IPS DF 6.9 (cell line): ENCODE measurements at places on chromosomes 12 and 14.
A peak's percentile ranks its signal among the peaks of the same experiment; 100 is the strongest.

DNA sequence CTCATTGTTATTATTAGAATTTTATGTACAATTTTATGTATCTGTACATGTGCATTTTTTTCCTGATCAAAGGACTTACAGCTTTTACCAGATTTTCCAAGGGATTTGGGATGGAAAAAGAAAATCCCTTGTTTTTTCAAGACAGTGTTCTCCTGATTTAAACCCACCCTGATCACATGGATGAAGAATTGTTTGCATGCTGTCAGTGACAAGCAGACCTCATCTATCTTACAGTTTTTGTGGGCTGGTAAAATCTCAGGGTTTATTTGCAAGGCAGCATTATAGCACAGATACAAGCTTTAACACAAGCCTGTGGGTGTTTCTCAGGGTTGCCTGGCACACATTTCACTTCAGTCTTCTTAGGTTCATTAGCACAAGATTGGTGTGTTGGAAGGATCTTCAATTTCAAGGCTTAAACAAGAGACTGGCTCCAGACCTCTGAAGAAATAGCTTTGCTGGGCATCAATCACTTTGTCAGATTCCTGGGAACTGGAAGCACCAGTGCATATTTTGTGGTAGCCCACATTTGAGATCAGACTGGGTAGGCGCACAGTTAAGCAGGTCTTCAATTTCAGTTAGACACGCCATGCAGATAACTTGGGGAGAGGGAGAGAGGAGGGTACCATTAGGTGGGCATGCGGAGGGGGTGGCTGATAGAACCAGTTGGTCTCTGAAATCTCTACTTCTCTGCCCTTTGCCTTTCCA lies 118.0 kb downstream of the TBX5 start:
- no peak for DNase-seq

- no peak for DNase-seq
These were observed at the start of gene DNAAF2 for GRCh38 chr14:49634547-49635334. Gene DNAAF2, minus strand, starts transcription at chr14:49635244. Its CDS starts 95 bp downstream, at chr14:49635149.

DNA sequence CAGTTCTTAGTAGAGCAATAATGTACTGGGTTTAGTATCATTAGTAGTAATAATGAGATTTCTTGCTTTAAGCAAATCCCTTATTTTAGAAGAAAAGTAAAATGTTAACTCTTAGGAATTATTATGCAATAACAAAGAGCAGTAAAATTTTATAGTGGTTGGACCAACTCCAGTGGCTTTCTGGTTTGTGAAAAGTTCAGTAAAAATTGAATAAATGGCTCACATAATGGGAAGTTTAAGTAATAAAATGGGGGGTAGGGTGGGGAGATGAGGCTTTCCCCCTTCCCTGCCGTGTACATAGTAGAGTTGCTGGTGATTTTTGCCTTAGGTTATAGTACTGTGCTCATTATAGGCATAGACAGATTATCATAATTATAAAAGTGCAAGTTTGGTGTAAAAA lies 250.5 kb upstream of the ATP2B1 start:
- DNase-seq = no peak

GRCh38 chr12:107468182-107468581 lies 217.4 kb upstream of the PWP1 start:
- DNase-seq = no peak

DNA sequence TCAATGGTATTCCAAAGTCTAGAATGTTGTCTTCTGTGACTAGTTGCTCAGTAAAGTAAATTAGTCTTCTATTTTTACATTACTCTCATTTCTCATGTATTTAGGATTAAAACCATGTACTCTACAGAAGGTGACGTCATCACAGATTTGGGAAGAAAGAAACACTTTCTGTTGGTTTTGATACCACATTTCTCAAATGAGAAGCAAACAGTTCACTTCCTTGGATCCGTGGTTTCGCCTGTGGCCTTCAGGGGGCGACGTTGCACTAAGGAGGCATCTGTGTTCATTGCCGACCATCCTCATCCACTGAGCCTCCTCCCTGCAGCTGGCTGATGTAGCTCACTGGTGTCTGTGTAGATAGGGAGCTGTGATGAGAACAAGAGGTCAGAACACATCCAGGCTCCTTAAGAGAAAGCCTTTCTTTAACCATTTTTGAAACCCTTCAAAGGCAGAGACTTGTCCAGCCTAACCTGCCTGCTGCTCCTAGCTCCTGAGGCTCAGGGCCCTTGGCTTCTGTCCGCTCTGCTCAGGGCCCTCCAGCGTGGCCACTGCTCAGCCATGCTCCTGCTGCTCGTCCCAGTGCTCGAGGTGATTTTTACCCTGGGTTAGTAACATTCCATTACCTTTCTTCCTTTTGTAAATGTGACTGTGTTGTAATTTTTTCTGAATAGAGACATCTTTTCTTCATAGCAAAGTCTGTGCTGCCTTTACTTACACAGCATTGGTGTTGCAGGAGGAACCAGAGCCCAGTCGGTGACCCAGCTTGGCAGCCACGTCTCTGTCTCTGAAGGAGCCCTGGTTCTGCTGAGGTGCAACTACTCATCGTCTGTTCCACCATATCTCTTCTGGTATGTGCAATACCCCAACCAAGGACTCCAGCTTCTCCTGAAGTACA lies 220.6 kb upstream of the OR4E1 start:
- no peak for DNase-seq

GRCh38 chr14:93686268-93686667 lies 102.0 kb downstream of the PRIMA1 start:
- no peak for DNase-seq

GRCh38 chr14:73426877-73427276 lies 31.5 kb downstream of the NUMB start:
- no peak for DNase-seq

- DNase-seq = no peak
These were observed 395.0 kb downstream of the ZFP36L1 start for GRCh38 chr14:68397822-68398221.

GRCh38 chr12:11534064-11534463 lies 115.4 kb upstream of the ETV6 start:
- DNase-seq = no peak

- DNase-seq = no peak
These were observed 49.8 kb downstream of the SDR9C7 start for GRCh38 chr12:56884421-56884820.

- DNase-seq = no peak
These were observed 14.8 kb upstream of the DYRK2 start for GRCh38 chr12:67633708-67634107.

DNA sequence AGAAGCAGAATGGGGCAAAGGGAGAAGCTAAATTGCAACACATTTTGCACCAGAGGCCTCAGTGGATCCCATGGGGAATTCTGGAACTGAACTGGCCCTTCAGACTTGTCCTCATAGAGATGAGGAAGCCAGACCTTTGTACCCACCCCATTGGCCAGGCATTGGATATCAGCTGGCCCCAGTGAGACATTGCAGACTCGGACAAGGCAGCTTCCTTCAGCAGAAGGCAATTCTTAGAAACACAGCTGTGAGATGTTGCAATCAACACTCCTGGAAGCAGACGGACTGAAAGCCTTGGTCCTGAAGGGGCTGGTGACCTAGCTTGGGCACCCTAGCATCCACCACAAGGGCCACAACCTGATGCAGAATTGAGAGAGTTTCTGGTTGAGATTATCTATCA lies 218.1 kb downstream of the MSRB3 start:
- DNase-seq = no peak

- no peak for DNase-seq
These were observed 36.0 kb downstream of the FMNL3 start for GRCh38 chr12:49671031-49671765.

DNA sequence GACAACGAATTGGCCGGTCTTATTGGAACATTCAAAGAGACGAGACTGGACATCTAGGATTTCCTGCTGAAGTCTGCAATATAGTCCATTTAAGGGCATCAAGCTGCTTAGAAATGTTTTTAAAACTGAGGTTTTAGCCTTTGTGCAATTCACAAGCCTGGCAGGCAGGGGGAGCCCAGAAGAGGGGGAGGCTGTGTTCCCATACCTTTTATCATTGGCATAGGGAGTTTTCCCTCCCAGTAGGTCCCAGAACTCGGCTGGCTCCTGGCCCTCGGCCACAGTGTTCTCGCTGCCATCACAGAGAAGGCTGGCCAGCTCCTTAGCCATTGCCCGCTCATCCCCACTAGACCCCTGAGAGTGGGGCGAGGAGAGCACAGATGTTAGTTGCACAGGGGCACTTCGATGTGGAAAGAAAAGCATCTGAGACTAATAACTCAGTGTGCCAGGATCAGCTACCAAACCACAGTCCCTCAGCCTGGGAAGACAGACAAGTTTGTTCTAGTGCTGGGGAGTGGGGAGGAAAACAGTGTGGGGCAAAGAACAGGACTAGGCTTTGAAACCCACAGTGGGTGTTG lies 15.1 kb downstream of the AVIL start:
- peak; percentile 31 for DNase-seq

GRCh38 chr12:123149501-123150274 lies 1.2 kb downstream of the PITPNM2 start:
- DNase-seq = no peak

DNA sequence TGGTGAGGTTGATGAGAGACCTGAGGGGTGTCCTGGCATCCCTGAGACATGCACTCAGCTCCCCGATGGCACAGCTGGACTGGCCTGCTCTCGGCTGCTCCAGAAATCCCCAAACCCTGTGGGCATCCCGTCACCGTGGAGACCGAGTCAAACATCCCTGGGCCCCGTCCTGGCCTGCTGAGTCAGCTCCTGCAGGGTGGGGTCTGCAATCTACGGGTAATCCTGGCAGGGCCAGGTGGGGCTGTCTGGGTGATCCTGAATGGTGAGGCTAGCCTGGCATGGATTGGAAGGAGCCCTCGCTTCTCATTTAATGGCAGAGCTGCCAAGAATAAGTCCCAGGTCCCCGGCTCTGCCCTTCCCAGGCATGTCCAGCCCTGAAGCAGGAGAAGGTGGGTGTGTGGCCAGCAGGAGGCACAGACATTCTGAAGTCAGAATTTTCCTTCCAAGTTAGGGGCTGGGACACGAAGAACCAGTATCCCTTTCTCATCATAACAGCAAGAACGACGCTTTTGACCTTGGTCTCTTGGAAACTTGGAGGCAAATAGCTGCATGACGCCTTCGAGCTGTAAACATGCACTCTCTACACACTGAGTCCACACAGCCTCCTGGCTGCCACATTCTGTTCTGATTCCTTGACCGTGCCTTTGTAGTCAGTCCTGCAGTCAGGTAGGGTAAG lies 17.7 kb upstream of the SERPINA4 start:
- DNase-seq = no peak

- no peak for DNase-seq
These were observed 80.5 kb downstream of the TMEM260 start for GRCh38 chr14:56659964-56660551.

DNA sequence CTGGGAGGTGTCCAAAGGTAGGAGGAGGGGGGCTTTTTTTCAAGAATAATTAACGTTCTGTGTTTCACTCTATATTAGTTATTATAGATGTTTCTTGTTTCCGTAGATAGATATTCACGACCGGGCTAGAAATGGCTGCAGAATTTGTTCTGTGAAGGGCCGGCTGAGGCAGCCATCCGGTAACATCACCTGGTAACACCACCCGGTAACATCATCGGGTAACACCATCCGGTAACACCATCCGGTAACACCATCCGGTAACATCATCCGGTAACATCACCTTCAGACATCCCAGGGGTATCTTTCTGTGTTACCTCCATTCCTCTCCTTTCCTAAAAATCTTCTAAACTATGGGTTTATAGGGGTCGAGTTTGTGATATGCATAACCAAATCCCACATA lies 1336.7 kb upstream of the TMEM132C start:
- no peak for DNase-seq

GRCh38 chr14:99575043-99576023 lies 28.7 kb downstream of the CCDC85C start:
- no peak for DNase-seq

DNA sequence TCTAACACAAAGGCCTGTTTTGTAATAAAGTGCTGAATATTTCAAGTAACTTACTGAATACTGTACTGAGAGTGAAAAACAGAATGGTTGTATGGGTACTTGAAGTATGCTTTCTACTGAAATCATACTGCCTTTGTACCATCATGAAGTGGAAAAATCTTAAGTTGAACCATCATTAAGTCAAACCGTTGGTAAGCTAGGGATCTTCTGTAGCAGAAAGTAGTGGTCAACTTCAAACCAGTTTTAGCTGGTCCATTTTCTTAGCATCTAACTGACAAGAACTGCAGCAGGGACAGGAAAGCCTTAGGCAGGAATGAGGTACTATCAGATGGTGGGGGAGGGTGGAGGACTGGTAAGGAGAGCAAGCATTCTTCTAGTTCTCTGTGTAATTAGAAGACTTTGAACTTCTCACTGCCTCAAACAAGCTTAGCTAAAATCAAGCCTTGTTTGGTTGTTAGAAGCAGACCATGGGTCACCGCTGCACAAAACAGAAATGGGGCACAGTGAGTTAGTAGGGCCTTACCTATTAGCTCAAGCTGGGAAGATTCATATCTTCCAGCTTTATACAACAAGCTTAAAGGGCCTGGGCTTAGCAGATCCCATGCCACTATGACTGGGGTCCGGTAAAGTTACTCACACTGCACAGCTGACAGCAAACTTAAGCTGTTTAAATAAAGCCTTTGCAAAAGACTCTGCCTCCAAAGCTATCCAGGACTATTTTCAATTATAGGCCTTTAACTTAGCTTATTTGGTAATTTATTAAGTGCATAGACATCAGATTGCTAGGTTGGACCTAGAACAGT lies 73.8 kb downstream of the ACADS start:
- DNase-seq = no peak

- no peak for DNase-seq
These were observed 457.9 kb upstream of the FOXG1 start for GRCh38 chr14:28308734-28309133.

DNA sequence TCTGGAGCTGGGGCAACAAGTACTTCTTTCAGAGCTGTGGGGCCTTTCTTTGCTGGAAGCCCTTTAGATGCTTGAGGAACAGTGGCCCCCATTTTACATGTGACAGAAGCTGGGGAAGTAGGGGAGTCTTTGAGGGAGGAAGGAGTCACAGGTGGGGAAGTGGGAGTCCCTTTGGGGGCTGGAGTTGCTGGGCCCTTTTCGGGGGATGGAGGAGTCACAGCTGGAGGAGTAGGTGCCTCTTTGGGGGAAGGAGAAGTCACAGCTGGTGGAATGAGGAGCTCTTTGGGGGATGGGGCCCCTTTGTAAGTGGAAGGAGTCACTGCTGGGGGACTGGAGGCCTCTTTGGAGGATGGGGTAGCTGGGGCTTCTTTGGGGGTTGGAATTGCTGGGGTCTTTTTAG lies 8.6 kb downstream of the NACA start:
- no peak for DNase-seq

- no peak for DNase-seq
These were observed 114.0 kb downstream of the BEGAIN start for GRCh38 chr14:100473249-100473648.

DNA sequence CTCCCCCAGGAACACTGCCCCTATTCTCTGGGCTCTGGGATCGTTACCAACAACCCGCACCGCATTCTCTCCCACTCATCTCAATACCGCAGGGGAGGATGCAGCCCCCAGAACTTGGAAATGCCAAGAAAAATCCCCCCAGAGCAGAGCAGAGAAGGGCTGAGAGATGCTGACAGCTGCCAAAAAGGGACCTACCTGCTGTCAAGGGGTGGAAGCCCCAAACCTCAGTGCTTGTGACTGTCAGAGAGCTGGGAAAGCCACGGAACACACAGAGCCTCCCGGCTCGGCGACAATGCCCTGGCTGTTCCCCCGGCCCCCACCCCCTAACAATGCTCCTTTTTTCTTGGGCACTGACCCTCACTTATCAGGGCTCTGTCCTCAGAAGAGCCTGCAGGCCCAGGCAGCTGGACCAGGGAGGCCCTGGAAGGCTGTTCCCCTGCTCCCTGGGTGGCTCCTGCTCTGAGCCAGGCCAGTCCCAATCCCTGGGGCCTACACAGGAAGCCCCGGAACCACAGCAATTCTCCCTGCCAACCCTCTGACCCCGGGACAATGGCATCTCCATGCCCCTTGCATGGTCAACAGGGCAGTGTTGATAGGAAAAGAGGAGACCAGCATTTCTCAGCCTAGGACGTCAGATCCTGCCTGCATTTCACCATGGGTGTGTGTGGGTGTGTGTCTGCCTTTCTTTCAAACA lies 78.9 kb downstream of the ITPK1 start:
- no peak for DNase-seq
